ENCODE measurements at places on chromosomes 7 and 10.
A peak's percentile ranks its signal among the peaks of the same experiment; 100 is the strongest.

DNA sequence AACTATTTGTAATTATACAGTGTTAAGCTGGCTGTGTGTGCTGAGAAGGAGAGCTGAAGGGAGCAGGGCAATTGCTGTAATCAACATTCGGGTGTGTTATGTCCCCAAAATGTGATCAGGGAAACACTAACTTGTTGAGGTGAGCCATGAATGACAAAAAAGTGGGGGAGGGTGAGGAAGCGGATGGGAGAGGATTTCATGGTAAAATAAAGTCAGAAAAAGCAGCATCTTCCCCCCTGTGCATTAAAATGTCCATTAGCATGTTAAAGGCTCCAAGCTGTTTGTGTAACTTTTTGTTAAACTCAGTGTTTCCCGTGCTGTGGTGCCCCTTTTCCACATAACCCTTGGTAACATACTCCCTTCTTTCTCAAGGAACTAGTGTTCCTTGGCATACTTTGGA is 84.9 kb downstream of the ARID5B start:
- DNase-seq: no peak

GRCh38 chr10:110401401-110402076 is 96.2 kb upstream of the DUSP5 start:
- no peak for DNase-seq

- peak; percentile 23 for DNase-seq
Observed at GRCh38 chr10:2020836-2021235, 283.5 kb upstream of the ADARB2 start.

GRCh38 chr7:25831062-25831691 is 320.8 kb upstream of the NFE2L3 start:
- no peak for DNase-seq

- DNase-seq: no peak
Observed at GRCh38 chr7:102967798-102968197, 55.0 kb downstream of the LRRC17 start.

- DNase-seq: no peak
Observed at GRCh38 chr10:119439922-119440321, 102.6 kb downstream of the RGS10 start.

DNA sequence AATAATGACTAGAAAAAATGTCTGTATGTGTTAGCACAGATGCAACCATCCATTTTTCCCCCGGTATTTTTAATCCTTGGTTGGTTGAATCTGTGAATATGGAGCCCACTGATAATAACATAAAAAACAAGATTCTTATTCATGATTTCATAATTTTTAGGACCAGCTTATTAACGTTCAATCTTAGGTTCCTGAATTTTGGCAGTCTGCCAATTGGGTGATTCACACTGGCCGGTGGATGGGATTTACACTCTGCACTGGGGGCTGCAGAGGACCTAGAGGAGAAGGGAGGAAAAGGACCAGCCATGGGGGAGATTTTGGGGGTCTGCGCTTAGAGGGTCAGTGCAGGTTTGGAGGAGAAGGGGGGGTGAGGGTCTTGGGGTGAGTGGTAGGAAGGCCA is 327.9 kb downstream of the ACTR3B start:
- DNase-seq: no peak
